ENCODE measurements at places on chromosomes 1 and 21.

DNA sequence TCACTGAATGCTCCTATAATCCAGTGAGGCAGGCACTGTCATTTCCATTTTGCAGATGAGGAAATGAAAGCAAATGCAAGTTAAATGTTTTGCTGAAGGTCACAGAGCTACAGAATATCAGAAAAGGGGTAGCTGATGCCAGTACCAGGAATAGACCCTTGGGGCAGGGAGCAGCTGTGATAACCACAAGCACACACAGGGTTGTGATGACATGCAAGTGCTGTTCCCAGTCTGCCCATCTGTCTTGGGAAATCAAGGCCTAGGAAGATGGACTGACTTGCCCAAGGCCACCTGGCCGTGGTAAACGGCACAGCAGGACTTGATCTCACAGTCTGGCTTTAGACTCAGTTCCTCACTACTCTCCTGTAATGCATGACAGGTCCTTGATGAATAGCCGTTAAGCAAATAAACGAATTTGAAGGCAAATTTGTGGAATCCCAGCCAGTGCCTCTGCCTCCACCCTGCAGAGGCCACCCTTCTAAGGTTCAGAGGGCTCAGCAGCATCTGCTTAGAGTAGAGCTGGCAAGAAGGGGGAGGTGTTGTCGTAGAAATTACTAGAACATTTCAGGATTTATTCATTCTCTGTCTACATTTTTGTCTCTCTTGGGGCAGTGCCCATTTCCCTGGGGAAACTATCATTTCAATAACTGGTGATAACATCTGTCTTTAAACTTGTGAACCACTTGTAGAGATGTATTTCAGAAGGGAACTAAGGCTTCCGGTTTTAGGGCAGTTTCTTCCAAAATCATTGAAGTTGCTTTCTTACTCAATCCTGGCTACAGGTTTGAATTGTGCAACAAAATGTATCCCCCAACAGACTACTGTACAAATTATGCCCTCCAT is 53.2 kb upstream of the MRPS6 start:
- no peak for DNase-seq

DNA sequence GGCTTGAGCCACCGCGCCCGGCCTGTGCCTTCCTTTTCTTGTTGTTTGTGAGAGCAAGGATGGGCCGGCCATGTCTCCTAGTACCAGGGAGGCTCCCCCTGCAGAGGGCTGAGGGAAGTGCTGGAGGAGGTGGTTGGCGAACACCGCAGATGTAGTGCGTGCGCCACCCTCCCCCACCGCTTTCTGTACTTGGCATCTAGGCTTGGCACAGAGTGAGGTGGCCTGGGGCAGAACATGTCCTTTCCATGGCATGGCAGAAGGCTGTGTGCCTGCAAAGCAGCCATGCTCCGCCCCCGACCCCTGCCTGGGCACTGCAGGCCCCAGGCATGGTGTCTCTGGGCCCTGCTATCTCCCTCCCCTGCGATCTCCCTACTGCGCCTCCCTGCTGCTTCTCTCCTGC is 30.7 kb downstream of the ALPL start:
- DNase-seq, result no peak

DNA sequence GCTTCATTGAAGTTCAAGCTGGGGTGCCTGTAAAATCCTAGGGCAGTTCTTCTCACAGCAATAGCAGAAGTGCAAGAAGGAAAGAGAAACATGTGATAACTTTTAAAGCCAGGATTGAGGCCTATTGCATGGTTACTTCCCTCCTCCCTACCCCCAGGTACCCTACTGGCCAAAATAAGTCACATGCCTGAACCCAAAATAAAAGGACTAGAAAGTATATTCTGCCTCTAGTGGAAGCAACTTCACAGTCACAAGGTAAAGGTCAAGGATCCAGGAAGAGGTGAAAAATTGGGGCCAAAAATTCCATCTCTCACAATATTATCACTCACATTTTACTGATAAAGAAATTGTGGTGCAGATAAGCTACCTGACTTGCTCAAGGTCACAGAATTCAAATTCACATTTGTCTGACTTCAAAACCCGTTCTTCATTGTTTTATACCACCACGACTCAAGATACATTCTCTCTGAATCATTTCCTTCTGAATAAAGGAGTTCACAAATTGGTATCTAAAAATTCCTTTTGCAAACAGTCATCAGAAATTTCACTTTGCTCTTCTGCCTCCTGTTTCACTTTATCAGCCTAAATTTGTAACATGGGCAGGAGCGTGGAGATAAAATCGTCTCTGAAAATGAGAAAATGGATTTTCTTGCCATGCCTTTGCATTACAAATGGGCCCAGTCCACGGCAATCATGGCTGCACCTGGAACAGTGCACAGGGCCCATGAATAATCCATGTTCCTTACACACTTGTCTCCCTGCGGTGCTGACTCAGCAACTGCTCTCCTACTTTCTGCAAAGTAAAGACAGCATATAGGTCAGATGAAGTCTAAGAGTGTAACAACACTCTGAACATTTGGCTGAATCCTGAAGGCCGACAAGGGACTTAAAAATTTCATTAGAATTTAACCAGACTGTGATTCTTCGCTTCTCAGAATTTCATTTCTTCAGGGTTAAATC is 485.3 kb upstream of the NFIA start:
- DNase-seq, result peak; percentile 20

- no peak for DNase-seq
These were observed 40.2 kb upstream of the COL6A1 start for GRCh38 chr21:45941338-45941710.

- DNase-seq, result no peak
These were observed 11.4 kb downstream of the SOX13 start for GRCh38 chr1:204084247-204084772.

- no peak for DNase-seq
These were observed 145.5 kb downstream of the IGSF21 start for GRCh38 chr1:18253093-18253492.

DNA sequence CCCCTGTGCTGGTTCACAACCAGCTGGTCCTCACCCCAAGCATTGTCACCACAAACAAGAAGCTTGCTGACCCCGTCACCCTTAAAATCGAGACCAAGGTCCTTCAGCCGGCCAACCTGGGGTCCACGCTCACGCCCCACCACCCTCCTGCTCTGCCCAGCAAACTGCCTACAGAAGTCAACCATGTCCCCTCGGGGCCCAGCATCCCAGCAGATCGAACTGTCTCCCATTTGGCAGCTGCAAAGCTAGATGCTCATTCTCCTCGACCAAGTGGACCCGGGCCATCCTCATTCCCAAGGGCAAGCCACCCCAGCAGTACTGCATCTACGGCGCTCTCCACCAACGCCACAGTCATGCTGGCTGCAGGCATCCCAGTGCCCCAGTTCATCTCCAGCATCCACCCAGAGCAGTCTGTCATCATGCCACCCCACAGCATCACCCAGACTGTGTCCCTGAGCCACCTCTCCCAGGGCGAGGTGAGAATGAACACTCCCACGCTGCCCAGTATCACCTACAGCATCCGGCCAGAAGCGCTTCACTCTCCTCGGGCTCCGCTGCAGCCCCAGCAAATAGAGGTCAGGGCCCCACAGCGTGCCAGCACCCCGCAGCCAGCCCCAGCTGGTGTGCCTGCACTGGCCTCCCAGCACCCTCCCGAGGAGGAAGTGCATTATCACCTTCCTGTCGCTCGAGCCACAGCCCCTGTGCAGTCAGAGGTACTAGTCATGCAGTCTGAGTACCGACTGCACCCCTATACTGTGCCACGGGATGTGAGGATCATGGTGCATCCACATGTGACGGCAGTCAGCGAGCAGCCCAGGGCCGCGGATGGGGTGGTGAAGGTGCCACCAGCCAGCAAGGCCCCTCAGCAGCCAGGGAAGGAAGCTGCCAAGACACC is 40.6 kb downstream of the ZBTB17 start:
- DNase-seq, result no peak

- DNase-seq, result peak; percentile 59
These were observed 36.5 kb upstream of the TRAPPC10 start for GRCh38 chr21:43975469-43976098.

- DNase-seq, result no peak
These were observed 370.6 kb downstream of the PTPRC start for GRCh38 chr1:199009447-199009846.

DNA sequence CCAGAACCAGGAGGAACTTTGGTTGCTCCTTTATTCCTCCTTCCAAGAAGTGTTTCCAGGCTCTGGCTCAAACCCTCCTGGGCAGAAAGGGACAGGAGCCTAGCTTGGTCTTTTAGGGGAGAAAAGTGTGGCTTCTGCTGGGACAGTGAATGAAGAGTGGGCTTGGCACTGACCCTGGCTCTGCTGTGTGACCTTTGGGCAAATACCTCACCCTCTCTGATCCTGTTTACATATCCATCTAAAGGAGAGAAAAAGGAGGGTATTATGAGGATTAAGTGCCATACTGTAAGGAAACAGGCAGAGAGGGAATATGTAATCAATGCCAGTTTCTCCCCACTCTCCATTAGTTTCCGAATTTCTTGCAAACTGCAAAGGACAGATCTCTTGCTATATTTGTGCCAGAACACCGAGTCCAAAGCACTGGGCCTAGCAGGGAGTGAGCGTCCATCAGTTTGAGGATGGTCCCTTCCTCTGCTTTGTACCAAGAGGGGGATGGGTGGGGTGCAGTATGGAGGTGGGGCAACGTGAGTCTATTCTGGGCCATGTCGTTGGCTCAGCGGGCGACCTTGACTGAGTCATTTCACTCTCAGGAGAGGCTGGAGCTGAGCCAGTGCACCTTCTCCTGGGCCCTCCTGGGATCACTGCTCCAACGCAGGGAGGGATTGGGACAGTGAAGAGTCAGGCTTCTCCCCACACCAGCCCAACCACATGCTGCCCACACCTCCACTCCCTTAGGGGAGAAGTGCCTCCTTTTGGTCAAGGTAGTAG is 38.4 kb downstream of the IGSF21 start:
- no peak for DNase-seq

GRCh38 chr1:175763797-175764196 is 20.4 kb upstream of the TNR start:
- DNase-seq, result no peak

GRCh38 chr21:35428489-35428888 is 379.4 kb upstream of the RUNX1 start:
- DNase-seq, result peak; percentile 61

- no peak for DNase-seq
These were observed 67.4 kb downstream of the SASS6 start for GRCh38 chr1:100065183-100065968.

DNA sequence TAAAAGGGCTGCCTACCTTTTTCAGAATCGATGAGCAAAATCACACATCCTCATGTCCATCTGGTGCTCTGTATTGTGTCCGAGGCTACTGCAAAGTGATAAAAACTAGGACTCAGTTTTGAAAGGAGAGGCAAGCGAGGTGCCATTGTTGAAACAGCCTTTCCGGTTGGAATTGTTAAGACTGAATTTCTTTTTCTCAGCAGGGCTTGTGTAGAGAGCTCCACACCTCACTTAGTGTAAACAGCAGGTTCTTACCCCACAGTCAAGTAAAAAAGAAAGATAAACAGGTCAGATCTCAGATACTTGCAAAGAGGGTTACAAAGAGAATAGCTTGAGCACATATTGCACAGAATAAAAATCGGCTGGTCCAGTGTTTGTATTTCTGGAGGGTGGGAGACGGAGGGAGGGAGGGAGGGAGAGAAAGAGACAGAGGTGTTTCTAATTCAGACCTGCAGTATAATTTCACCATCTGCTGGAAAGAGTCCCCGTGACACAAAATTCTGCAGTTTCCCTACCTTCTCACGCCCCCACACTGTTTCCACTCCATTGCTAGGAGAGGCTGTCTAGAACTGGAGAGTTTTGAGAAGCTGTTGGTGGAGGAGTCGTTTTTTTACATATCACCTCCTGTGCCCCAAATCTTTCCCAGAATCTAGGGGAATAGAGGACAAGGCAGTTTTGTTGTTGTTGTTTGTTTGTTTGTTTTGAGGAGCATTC is 82.5 kb downstream of the EDEM3 start:
- DNase-seq, result no peak

DNA sequence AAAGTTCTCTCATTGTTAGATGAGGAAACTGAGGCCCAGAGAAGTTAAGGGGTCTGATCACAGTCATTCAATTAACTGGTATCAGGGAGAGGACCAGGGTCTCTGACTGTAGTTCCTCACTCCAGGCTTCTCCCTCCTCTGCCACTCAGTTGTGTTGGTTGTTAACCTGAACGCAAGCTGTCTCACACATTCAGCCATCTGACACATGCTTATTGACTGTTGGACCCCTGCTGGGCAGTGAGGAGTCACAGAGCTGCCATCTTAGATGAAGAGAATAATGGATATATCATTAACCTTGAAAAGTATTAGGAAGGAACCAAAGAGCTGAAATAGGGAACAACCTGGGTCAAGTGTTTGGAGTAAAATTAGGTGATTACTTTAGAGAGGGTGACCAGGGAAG is 194.8 kb downstream of the ZZZ3 start:
- DNase-seq, result no peak

DNA sequence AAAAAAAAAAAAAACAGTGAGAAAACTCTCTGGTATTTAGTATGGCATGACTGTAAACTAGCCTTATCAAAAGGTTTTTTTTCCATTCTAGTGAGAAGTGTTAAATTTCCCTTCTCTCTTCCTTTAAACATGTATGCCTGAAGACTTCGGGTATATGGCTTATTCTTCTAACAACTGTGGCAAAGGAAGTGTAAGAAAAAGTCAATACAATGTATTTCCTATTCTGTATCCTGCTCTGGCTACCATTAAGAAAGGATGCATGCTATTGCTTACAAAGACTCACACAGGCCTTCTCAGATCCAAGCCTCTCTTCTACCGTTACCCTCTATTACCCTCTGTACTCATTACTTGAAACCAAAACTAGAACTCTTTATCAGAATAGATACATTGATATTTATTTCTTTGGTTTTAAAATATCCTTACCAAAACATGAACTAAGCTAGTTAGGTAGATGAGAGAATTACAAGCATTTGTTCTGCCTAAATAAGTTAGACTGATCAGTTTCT is 8.4 kb downstream of the CEPT1 start:
- no peak for DNase-seq

- no peak for DNase-seq
These were observed 969 bp upstream of the RIPK4 start for GRCh38 chr21:41767606-41768436.

DNA sequence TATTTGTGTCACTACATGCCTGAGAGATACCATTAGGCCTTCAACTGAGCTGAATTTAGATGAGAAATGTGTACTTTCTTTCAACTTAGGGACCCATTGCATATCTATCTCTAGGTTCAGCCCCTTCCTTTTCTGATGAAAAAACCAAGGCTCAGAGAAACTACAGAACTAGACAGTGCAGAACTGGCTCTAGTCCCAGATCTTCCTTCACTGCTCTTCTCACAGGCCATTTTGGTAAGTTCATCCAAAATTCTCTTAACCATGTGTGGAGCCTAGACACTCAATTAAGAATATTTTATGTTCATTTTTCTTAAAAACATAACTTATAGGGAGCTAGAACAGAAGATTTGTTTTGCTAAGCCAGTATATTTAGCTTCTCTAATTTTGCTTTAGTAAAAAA is 128.9 kb downstream of the ASTN1 start:
- DNase-seq, result no peak

DNA sequence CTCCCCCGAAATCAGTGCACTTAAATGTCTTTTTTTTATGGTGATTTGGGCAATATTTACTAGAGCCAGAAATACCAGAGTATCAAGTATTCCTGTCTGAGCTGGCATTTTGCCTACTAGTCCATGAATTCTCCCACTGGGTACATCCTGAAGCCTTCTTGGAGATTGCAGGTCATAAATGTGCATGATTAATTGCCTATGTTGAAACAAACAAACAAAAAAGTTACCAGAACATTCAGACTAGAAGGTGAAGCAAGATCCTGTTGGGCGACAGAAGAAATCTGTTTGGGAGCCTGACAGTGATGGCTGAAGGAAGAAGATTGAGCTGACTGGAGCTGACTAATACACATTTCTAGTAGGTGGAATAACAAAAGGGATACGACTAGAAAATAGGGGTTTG is 127.4 kb upstream of the NRIP1 start:
- DNase-seq, result peak; percentile 79

- DNase-seq, result no peak
These were observed 390.3 kb upstream of the NFIA start for GRCh38 chr1:60692031-60692430.

All from fibroblast of mammary gland (primary cell).